Nucleus accumbens (tissue), 56 donors: ENCODE measurements at places on chromosomes 5 and 9.

- DNase-seq, result no peak
Measured at GRCh38 chr9:16385590-16385989, 484.9 kb downstream of the BNC2 start.

DNA sequence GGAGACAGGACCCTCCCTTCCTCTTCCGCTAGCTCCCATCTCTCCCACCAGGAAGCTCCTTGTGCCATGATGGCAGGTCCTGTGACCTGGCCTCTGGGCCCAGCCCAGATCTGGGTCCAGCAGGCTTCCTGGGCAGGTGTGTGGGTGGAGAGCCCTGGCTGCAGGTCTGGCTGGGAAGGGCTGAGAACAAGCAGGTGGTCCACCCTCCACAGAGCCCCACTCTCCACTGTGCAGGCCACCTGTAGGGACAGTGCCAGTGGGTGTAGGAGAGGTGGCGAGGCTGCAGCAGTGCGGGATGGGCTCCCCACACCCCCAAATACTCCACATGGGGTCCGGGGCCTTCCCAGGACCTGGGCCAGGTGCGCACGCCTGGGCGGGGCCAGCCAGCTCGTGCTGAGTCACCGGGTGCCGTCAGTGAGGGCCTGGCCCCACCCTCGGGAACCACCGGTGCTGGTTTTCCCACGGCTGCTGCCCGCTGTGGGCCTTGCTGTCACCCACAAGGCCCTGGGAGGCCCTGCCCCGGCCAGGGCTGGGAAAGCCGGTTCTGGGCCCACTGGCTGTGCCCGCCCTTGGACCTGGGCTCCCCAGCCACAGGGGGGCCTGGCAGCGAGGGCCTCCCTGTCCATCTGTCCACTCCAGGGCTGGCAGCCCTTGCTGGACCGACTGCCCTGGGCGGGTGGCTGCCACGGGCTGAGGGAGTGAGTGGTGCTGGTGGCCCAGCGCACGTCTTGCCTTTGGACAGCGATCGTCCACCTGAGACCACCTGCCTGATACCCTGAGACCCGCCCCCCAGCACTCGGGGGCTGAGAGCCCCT lies 9.3 kb upstream of the NRARP start:
- no peak for DNase-seq

DNA sequence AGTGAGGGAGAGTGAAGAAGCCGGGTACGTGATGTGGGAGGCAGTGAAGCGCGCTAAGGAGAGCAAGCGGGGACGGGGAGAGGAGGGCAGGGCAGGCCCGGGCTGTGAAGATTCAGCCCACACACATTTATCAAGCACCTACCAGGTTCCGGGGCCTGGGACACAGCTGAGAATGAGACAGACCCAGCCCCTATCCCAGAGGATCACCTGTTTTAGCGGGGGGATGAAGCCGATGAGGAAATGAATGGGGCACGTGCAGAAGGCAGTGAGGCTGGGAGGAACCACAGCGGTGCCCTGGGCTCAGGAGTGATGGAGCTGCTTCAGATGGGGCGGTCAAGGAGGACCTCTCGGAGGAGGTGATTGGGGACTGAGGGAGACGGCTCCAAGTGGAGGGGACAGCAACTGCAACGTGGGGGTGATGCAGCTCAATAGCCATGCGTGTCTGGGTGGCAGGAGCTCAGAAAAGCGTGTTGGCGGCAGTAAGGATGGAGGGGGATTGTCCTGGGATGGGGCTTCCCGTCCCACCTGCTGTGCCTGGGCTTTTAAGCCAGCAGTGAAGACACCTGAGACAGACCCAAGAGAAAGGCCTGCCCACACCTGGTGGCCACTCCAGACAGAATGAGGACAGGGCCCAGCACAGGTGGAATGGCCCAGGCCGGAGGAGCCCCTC lies 77.5 kb upstream of the UNC5A start:
- no peak for DNase-seq

- no peak for DNase-seq
Measured at GRCh38 chr9:97372580-97372979, 39.3 kb upstream of the TDRD7 start.

GRCh38 chr5:135534609-135535419 lies 950 bp downstream of the NEUROG1 start:
- no peak for DNase-seq

DNA sequence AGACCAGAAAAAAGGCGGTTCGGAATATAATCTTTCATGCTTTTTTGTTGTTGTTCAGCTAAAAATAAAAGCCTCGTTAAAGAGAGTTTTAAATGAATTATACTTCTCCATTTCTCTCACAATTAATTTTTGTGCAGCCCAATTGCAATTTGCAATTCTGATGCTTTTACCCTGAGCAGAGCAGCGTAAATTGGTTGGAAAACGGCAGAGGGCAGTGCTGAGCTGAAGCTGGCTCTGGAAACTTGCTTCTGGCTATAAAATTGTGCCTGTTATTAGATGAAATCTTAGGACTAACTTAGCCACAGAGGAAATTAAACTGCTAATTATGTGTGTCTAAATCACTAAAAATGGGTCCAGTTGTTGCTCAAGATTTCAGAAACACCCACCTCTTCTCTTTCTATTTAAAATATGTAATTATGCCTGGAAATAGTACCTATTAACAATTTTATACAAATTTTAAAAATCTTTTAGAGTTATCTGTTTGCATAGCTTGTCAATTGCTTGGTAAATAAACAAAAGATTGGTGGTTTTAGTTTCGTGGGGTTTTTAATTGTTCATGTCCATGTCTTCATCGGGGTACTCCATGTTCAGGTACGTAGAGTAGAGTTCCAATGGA lies 441.8 kb upstream of the TLE4 start:
- peak; percentile 10 for DNase-seq

DNA sequence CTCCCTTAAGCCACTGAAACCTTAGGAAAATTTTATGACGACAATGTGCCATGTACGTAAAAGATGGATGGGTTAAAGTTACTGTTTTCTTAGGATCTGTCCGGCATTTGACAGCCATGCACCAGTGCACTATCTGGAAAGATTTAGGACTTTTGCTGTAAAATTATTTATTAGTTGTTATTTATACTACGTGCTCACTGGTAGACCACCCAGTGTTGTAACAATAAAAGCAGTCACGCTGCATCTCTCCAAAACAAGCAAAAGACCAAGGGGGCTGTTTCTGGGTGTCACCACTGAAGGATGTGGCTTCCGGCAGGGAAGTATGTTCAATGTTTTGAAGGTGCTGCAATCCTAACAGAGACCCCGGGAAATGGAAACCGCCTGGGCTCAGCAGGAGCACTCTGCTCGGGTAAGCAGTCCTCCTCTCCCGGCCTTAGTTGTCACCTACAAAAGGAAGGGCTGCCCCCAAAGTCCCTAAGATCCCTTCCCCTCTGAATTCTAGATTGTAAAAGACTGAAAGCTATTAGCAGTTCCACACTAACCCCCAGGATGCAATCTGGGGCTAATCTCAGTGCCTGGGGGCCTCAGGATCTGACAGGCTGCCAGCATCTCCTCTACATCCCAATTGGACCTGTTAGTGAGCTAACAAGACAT lies 38.6 kb downstream of the SAXO1 start:
- no peak for DNase-seq

DNA sequence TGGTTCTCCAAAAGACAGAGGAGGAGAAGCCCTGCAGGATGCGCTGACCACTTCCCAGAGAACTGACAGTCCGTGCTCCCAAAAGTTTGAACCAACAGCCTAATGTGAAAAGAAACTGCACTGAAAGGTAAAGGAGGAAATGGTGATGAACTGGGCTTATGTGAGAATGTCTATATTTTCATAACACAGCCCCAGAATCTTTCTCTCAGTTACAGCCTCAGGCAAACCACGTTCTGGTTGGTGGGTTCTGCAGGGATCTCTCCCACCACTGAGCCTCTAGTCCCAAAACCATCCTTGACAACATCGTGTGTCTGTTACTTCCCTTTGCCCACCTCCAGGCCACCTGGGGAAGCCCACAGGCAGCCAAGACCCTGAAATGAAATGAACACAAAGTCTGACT lies 23.9 kb downstream of the SPARC start:
- no peak for DNase-seq

- DNase-seq, result no peak
Measured at GRCh38 chr9:126327714-126328185, 1.1 kb downstream of the MVB12B start.

DNA sequence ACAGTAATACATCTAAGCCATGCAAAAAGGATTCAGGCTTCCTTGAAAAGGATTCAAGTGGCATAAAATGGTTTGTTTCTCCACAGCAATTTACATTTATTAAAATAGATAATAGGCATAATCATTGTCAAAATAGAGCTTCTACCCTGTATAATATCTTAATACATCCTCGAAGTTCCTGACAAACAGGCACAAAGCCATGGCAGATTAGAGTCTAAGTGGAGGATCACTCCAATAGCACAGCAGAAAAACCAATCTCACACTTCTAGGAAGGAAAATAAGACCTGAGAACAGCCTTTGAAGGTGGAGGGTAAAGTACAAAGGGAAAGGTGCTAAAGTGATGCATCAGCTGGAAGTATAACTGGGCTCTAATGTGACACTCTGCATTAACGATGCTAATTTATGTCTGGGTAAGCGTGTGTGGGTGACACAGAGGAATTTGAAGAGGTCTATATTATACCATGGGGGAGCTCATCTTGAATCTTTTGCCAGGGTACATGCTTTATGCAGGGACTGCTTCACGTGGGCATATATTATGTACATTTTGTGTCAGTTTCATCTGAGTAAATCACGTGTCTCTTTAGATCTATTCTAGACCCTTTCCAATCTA lies 28.8 kb downstream of the PPP2R2B start:
- no peak for DNase-seq

DNA sequence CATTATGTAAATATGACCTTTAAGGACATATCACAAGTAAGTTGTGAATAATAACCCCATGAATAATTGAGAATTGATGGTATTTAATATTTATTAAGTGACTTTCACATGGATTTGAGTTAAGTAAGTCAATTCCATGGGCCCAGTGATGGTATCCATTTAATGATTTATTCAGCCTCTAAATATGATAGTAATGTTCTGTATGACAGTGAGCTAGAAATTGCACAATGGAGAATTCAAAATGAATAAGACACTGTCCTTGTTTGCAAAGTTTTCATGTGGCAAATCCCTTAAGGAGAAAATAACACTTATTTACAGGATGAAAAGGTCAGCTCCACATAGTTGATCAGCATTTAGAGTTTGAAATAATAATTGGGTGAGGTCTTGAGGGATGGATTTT lies 160.7 kb downstream of the PDE4D start:
- no peak for DNase-seq

DNA sequence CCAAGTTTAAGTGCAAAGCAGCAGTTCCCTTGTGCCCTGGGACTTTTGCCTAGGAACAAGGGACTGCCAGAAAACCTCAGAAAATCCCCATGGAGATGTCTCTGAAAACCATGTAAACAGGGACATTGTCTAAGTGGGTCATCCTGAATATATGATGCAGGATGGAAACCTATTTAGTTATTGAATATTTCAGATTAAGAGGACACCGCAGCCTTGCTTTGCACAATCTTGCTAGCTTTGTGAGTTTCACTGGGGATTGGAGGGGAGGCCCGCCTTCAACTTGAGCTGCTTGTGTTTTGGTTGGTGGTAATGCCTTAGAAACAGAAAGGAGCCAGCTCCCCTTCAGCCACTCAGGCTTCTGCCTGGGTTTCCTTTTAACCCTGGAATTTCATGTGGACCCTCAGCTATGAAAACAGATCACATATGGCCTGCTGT lies 112.8 kb downstream of the C9orf152 start:
- DNase-seq, result no peak

DNA sequence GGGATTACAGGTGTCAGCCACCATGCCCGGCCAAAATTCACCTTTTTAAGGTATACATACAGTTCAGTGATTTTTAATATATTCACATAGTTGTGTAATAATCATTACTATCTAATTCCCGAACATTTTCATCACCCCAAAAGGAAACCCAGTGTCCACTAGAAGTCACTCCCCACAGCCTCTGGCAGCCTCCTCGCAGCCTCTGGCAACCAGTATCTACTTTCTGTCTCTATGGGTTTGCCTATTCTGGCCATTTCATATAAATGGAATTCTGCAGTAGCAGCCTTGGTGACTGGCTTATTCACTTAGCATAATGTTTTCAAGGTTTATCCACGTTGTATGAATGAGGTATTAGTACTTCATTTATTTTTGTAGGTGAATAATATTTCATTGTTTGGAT lies 59.0 kb downstream of the UBAP1 start:
- no peak for DNase-seq

DNA sequence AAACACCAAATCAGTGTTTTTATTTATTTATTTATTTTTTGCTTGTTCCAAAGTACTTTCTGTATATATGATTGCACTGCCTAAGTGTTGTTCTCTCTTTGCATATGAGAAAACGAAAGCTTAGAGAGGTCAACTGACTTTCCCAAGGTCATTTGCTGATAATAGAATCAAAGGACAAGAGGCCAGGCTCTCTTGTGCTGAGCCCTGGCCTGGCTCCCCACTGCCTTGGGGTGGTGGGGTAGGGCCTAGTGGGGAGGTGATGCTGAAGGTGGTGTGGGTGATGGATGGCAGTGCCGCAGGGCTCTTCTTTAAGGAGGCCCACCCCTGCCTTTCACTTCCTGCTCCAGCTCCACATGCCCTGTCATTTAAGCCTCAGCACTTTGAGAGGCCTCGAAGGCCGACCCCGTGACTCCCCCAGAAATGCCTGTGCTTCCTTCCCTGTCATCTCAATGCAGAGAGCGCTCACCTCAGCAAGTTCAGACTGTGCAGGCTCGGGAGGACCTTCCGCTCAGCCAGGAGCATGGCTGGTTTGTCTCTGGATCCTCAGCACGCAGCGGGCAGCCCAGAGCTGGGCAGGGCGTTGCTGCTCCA lies 59.5 kb downstream of the SMIM23 start:
- no peak for DNase-seq
